NCI-H1694 treated with DMSO at 0.1 percent for 48 hours (cell line): ENCODE measurements at places on chromosomes 12 and 14.

DNA sequence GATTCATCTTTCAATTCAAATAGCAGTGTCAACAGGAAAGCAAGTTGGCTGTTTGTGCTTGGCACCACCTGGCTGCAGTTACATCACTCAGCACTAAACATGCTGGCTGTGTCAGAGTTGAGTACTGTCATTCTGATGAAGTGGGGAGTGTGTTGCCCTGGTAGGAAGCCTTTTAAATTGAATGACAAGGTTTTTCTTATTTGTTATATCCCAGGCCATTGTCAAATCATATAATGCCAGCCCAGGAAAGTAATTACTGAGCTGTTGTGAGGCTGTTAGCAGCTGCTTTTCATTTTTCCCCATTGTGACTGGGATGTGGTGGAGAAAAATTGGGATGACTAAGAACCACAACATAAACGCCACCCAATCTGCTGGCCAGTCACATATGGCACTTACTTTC is 106.5 kb upstream of the PRKD1 start:
- DNase-seq: peak; percentile 16

GRCh38 chr14:71070169-71070568 is 162.9 kb downstream of the PCNX1 start:
- no peak for DNase-seq

- no peak for DNase-seq
Observed at GRCh38 chr12:3600951-3601350, 109.9 kb downstream of the PRMT8 start.

- DNase-seq: peak; percentile 64
Observed at GRCh38 chr12:51678086-51678724, 87.2 kb downstream of the SCN8A start.

DNA sequence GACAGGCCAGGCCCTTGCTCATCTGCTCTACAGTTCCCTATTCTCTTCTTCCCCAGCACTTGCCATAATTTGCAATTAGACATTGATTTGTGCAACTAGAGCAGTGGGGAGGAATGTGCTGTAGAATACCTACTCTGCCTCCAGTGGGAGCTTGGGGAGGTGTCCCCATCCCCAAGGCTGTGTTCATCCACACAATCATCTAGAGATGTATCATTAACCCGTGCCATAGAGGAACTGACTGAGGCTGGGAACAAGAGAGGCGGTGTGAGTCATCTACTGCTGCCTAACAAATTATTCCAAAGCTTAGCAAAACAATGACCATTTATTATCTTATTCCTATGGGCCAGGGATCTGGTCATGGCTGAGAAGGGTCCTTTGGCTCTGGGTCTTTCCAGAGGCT is 5.1 kb upstream of the OTUB2 start:
- DNase-seq: no peak

DNA sequence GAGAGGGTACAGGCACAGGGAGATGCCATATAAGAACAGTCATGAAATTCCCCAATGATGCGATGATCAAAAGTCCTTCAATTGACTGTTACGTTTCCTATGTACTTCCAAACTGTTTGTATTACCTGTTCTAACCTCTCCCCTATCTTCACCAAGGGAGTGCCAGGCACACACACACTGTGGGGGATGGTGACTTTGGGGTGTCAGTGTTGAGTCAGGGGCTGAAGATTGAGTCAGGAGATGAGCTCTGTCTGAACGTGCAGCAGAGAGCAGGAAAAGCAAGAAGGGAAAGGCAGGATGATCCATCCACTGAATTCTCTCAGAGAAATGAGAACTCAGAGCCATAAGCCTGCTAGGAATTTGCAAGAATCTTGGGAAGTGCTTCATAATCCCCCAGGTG is 153.4 kb downstream of the EFCAB11 start:
- DNase-seq: no peak

- no peak for DNase-seq
Observed at GRCh38 chr14:72810201-72810600, 83.7 kb downstream of the DPF3 start.

- DNase-seq: no peak
Observed at GRCh38 chr14:62854951-62855350, 190.3 kb downstream of the KCNH5 start.

GRCh38 chr12:113242560-113242959 is 21.3 kb downstream of the TPCN1 start:
- no peak for DNase-seq

DNA sequence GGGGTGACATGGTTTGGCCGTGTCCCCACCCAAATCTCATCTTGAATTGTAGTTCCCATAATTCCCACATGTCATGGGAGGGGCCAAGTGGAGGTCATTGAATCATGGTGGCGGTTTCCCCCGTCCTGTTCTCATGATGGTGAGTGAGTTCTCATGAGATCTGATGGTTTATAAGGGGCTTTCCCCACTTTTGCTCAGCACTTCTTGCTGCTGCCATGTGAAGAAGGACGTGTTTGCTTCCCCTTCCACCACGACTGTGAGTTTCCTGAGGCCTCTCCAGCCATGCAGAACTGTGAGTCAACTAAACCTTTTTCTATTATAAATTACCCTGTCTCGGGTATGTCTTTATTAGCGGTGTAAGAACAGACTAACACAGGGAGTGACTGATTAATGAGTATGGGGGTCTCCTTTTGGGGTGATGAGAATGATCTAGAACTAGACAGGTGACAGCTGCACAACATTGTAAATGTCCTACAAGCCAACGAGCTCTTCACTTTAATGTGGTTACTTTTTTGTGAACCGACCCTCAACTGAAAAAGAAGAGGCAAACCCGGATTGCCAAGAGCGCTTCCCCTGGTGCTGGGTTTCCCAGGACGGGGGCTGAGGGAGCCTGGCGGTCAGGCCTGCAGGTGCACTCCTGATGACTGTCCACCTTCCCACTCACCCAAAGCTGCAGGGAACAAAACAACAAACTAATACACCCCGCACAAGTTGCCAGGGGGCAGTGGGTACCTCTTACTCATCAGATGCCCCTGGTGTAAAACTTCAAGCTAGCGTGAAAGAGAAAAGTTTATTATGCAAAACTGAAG is 90.1 kb downstream of the NCOR2 start:
- no peak for DNase-seq

DNA sequence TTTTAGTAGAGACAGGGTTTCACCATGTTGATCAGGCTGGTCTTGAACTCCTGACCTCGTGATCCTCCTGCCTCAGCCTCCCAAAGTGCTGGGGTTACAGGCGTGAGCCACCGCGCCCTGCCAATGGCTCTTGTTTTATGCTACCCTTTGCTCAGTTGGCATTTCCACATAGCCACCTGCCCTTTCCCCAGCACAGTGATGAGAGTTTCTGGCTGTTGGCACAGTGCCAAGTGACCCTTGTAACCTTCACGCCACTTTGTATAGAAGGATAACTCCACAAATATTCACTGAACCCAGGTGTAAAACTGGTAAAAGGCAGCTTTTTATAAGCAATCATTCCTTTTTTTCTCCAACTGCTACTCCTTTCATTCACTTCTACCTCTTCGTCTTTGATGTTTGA is 18.5 kb upstream of the CCDC175 start:
- DNase-seq: no peak

GRCh38 chr12:12823811-12824210 is 10.7 kb downstream of the DDX47 start:
- no peak for DNase-seq

DNA sequence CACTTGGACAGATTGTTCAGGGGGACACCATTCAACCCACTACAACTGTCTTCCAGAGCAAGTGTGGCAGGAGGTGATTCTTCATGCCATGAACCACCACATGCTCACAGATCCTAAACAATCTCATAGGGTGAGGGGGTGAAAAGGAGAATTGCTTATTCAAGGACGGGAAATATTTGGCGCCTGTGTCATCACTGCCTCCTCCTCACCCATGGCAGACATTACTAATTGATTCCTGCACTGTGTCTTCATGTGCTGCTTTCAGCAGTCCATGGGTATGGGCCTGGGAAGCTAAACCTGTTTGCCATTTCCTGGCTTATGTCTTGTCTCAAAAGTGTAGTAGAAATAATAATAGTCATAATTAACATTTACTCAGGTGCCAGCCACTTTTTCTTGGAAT is 31.3 kb downstream of the MMAB start:
- no peak for DNase-seq

DNA sequence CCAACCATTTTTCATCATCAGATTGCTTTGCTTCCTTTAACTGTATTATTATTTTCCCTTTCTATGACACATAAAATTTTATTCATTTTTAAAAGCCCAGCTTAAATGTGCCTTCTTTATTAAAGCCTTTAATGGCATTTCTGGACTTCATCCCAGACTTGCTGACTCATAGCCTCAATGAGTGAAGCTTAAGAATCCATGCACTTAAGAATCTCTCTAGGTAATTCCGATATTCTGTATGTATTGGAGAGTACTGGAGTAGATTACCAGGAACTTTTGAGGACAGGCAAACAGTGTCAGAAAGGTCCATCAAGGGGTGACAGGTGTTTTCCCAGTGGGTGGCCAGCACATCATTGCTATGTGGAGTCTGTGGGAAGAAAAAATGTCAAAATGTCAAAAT is 107.9 kb downstream of the PTPRQ start:
- no peak for DNase-seq

GRCh38 chr12:92105676-92106075 is 40.0 kb downstream of the BTG1 start:
- DNase-seq: no peak

DNA sequence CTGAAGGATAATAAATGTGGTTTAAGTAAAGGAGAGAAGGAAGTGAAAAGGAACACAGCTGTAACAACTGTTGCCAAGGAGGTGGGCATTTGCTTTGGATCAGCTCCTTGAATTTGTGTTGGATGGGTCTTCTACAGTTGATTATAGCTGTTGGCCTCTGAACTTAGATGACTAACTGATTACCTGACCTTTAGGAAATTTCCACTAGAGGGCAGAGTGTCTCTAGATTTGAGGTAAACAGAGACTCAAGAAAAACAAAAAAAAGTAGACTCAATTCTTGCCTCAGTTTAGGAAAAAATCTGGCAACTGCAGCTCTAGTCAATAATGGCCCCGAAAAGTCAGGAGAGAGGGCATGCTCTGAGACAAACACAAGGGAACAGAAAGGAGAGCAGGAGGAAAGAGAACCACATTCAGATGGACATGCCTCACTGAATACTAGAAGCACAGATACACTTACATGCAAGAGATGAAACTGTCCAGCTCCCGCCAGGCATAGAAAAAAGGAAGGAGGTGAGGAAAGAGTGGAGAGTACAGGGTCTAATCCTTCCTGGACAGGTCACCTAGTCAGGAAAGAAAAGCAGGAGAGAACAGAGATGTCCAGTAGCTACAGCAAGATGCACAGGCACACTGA is 20.6 kb downstream of the COX14 start:
- DNase-seq: no peak

DNA sequence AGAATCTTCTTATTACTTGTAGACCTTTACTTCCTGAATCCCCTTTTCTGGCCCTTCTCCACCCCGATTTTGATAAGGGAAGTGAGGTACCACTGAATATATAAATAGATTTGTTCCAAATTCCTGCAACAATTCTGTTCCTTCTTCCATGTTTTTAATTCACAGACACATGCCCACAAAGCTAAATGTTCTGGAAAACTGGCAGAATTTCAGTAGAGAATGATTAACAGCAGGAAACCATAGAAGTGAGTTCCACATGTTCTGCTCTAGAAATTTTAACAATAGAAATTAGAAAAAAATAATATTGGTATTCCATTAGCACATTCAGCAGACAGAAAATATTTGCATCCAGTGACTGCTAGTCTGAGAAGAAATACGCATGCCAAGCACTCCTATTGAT is 139.6 kb downstream of the SLC2A13 start:
- DNase-seq: no peak

- DNase-seq: no peak
Observed at GRCh38 chr14:86902176-86902950, 1090.6 kb downstream of the GALC start.

GRCh38 chr12:29726741-29727348 is 56.9 kb downstream of the TMTC1 start:
- no peak for DNase-seq

DNA sequence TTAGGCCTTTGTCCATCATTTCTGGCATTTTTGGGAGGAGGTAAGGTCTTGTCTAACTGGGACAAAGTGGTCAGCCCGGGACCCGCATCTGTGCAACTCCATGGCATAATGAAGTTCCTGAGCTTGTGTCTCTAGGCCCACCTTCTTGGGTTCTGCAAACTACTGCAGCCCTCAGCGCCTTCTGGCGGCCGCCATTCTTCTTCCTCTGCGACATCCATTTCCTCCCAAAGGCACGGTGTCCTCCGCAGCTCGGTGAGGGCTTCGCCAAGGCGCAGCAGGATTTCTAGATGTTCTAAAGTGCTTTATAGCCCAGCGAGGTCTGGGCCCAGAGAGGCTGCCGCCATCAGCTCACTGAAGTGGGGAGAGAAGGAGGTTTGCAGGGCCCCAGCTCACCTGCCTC is 134.4 kb upstream of the OR4E1 start:
- no peak for DNase-seq

- no peak for DNase-seq
Observed at GRCh38 chr12:11830307-11830801, 180.9 kb downstream of the ETV6 start.

DNA sequence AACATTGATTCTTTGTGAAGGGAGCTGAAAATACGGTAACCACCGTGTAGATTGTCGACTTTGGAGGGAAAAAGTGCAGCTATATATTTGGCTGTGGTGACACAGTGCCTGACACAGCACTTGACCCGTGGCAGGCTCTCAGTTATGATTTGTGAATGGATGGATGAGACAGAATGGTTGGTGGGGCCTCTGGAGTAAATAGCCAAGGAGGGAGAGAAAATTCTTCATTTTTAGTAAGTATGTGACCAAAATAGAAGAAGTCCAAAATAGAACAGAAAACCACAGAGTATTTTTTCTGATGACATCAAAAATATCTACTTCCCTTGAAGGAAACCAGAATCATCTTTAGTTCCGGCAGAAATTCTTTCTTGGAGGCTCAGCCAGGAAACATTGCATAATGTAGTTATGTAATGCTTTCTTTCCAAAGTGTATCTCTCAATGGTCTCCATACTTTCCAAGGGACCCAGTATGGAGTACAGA is 82.0 kb upstream of the WSCD2 start:
- no peak for DNase-seq

DNA sequence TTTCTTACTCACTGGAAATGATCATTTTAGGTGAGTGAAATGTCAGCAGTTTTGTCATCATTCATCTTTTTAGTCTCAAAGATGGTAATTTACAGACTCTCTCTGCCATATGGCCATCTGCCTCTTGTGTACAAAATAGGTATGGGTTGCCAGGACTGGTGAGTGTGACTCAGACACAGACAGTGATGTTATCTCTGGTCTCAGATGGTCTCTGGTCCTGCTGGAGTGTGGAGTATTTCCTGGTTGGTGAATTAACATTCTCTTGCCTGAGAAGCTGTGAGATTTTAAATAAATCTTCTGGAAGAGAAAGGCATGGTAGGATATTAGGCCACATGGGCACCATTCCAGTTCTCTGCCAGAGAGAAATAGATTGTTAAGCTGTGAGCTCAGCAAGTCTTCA is 207.0 kb downstream of the ATP23 start:
- peak; percentile 86 for DNase-seq

GRCh38 chr12:71304306-71304705 is 135.3 kb upstream of the LGR5 start:
- no peak for DNase-seq

- no peak for DNase-seq
Observed at GRCh38 chr14:91279354-91279753, 34.9 kb upstream of the GPR68 start.

GRCh38 chr14:31942166-31942841 is 134.8 kb upstream of the ARHGAP5 start:
- DNase-seq: no peak

GRCh38 chr14:74948228-74949175 is 6.9 kb downstream of the PGF start:
- no peak for DNase-seq

GRCh38 chr12:75900226-75900625 is 131.3 kb downstream of the PHLDA1 start:
- DNase-seq: no peak

GRCh38 chr14:61106959-61107641 is 126.1 kb downstream of the SLC38A6 start:
- DNase-seq: no peak
